Substantia nigra (tissue), 51 donors: ENCODE measurements at places on chromosomes 3 and 15.

GRCh38 chr3:132499071-132499470 is 81.8 kb downstream of the DNAJC13 start:
- no peak for DNase-seq

- no peak for DNase-seq
Observed at GRCh38 chr15:98003996-98004395, 43.5 kb downstream of the ARRDC4 start.

GRCh38 chr15:67947254-67948039 is 106.7 kb upstream of the PIAS1 start:
- no peak for DNase-seq

- no peak for DNase-seq
Observed at GRCh38 chr3:54235998-54236397, 113.6 kb downstream of the CACNA2D3 start.

GRCh38 chr15:66968806-66969596 is 96.4 kb upstream of the SMAD3 start:
- no peak for DNase-seq

DNA sequence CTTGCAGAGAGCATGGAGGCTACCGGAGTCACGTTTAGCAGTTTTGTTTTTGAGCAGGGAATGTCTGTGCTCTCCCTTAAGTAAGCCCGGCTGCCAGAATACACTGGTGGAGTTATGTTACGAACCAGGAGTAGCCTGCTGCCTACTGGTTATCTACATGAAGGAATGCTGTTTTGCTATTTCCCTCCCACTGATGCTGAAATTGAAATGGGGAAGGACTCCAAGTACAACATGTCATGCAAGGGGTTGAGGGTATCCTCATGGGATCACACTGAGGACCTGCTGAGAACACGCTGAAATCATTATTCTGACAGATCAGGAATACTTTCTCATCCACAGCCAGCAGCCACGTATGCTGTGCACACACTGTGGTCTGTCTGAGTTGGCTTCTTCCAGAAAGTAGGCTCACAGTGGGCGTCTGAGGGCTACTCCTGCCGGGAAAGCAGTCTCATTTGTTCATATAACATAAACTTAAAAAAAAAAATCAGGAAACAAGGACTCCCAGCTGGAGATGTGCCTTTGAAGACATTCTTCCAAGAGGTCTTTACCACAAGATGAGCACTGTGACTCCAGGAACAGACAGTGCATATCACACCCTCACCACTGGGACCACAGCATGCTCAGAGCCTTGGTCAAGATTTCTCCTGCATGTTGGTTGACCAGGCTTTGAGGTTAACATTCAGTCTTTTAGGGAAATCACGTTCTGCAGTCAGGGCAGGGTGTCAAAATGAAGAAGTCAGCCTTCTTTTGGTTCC is 300.4 kb upstream of the RASGRP1 start:
- no peak for DNase-seq

DNA sequence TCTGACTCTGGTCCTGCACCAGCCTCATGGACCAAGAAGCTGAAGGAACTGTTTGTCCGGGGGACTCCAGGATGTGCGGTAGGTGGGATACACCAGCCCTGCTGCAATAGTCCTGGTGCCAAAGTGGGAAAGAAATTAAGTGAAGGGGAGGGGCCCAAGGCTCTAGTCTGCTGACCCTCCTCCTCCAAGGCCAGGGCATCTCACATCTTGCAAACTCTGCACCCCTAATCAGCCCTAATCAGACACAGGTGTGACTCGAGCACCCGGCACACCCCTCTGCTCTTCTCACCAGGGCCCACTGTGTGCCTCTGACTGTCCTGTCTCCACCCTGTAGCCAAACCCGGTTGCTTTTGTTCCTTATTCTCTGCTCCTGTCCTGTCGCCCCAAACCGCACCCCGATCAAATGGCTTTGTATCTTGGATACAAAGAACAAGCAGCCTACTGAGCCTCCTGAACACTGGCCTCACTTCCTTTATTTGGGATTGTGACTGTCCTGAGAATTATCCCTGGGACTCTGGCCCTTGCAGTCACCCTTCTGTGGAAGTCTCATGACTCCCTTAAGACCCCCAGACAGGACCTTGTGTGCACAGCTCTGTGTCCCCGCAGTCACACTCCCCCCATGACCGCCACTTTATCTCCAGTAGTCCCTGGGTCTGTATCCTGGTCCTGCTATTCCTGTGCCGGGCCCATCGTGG is 26.7 kb upstream of the SLC41A3 start:
- no peak for DNase-seq

DNA sequence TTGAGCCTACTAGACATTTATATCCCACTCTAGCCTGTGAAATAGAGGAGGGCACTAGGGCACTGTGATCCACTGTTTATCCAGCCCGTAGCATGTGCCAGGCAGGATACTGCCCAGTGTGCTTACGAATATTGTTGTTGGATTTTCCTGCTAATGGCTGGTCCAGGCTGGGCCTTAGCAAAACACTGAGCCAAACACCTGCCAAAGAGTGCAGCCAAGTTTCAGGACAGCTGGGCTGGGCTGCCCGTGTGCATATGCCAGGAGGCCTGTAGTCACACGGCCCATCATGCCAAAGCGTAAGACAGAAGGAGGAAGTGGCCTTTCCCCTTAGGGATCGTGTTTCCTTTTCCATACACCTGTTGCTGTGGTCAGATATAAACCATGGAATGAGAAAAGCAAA is 54.5 kb upstream of the ABHD10 start:
- no peak for DNase-seq

DNA sequence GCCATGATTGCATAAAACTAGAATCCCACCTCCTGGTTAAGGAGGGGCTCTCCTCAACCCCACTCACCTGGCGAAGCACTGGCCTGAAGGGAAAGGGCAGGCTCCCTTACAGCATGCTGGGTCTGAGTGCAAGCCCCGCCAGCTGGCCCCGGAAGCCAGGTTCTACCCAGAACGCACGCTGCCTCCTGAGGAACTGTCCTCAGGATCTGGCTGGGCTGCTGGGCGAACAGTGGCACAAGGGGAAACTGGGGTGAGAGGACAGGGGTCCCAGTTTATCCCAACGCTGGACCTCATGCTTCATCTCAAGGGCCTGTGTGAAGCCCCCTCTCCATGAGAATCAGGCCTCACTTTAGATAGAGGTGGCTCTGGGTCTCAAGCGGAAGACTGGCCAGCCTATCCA is 47.5 kb downstream of the NUP210 start:
- no peak for DNase-seq

- no peak for DNase-seq
Observed at GRCh38 chr3:73653877-73654276, 29.1 kb upstream of the PDZRN3 start.

- no peak for DNase-seq
Observed at GRCh38 chr3:10142707-10143560, 1.4 kb downstream of the VHL start.

- DNase-seq: no peak
Observed at GRCh38 chr3:116001151-116001621, 377.9 kb downstream of the GAP43 start.

- DNase-seq: no peak
Observed at GRCh38 chr3:126067959-126068358, 16.0 kb downstream of the SLC41A3 start.

DNA sequence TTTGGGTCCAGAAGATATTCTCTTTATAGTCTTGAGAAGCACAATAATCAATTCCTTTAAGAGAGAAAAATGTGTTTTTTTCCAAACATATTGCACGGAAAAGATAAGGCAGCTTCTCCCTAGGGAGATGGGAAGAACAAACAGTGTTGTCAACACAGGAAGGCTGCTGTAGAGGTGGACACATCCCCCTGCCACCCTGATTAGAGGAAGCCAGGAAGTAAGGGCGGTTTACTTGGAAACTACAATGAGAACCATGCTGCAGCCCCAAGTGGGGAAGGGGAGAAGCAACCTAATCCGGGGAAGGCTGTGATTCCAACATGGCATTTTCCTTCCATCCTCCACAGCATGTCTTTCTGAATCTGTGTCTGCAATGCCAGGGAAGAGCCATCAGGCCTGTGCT is 256.9 kb upstream of the TGFBR2 start:
- no peak for DNase-seq
